ENCODE measurements at places on chromosomes 12 and 14.
A peak's percentile ranks its signal among the peaks of the same experiment; 100 is the strongest.

- DNase-seq, result no peak
These were observed 46.2 kb upstream of the KCNH5 start for GRCh38 chr14:63091394-63091996.

DNA sequence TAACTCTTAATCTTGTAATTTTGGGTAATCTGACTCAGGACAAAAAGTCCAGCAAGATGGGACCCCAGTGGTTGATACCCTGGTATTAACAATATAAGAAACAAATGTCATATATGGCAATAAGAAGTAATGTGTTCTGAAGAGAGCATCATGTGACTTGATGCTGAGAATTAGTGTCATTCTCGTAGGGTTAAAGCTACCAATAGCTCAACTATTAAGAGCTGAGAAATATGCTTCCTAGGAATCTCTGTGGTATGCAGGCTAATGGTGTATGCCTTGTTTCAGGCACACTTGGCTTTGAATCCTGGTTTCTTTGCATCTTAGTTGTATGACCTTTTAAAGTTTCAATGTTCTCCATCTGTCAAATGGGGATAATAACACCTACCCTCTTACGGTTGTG lies 9.1 kb downstream of the MYRFL start:
- no peak for DNase-seq

- DNase-seq, result no peak
These were observed 69.0 kb upstream of the WSCD2 start for GRCh38 chr12:108060067-108060466.

DNA sequence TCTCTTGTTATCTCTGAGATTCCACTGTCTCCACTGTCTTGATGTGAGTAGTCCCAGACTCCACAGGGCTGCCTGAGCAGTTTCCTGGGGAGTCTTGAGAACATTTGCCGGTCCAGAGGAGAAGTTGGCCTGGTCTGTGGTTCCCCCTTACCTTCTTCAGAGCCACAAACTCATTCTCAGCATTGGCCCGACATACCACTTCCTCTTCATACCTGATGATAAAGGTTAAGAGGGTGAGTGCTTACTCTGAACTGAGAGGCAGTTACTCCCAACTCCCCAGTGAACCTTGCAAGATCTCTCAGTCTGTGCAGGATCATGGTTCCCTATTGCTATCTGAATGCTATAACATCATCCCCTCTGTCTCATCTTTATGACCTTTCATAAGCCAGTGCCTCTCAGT lies 2.6 kb downstream of the KRT84 start:
- no peak for DNase-seq

- no peak for DNase-seq
These were observed 45.8 kb downstream of the AP5M1 start for GRCh38 chr14:57314396-57315089.

DNA sequence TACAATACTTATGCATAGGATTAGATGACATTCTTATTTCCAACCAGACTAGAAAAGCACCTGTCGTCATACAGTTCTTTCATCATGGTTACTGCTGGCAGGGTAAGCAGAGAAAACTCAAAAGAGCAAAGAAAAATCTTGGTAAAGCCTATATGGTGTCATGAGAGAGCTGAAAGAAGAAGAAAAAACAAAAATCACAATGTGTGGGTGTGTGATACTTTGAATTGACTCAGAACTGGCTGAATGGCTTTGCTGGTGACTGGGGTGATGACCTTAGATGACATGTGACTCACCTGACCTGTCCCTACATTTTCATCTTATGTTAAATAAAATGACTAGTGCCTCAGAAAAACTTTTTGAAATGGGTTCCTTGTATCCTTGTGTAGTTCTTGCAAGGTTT lies 278.1 kb upstream of the LMO3 start:
- DNase-seq, result no peak

- no peak for DNase-seq
These were observed 12.2 kb upstream of the CNOT2 start for GRCh38 chr12:70230934-70231606.

DNA sequence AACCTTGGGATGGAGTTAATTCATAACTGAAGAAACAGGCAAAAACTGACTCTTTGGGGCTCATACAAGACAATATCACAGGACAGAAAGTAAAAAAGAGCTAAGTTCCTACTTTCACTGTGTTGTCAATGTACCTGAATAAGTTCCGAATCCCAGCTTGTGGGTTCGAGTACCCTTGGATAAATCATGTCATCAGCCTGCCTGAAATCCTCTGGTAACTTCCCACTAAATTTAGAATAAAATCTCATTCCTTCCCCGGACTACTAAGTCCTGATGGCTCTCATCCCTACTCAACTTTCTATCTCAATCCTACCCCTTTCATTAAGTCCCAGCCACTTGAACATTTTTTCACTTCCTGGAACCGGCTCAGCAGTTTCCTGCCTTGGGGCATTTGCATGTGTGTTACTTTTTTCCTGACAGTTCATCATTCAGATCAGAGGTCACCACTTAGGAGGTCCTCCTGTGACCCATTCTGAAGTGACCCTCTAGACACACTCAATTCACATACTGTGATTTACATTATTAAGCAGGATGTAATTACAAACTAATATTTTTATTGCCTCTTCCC lies 12.7 kb downstream of the ERP29 start:
- no peak for DNase-seq

DNA sequence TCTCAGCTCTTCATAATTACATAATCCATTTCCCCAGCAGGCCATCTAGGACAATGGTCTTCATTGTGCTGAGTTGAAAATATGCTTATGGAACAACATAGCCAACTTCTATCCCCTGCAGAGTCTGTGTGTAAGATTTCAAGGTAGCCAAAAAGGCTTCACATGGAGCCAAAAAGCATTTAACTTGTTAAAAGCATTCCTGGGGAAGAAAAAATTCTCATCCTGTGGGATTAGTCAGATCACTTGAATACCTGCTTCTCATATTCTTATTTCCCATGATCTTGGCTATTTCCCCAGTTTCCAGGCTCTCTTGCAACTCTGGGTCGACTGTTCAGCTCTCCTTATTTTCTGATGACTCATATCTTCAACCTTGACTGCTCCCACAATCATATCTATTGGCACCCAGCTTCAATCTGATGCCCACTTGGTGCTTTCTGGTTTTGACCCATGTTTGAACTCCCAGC lies 178.9 kb downstream of the KLHL28 start:
- no peak for DNase-seq

GRCh38 chr14:99679543-99679942 lies 4.6 kb upstream of the CYP46A1 start:
- DNase-seq, result no peak

- DNase-seq, result no peak
These were observed 146.7 kb downstream of the ACSS3 start for GRCh38 chr12:81224626-81225025.

DNA sequence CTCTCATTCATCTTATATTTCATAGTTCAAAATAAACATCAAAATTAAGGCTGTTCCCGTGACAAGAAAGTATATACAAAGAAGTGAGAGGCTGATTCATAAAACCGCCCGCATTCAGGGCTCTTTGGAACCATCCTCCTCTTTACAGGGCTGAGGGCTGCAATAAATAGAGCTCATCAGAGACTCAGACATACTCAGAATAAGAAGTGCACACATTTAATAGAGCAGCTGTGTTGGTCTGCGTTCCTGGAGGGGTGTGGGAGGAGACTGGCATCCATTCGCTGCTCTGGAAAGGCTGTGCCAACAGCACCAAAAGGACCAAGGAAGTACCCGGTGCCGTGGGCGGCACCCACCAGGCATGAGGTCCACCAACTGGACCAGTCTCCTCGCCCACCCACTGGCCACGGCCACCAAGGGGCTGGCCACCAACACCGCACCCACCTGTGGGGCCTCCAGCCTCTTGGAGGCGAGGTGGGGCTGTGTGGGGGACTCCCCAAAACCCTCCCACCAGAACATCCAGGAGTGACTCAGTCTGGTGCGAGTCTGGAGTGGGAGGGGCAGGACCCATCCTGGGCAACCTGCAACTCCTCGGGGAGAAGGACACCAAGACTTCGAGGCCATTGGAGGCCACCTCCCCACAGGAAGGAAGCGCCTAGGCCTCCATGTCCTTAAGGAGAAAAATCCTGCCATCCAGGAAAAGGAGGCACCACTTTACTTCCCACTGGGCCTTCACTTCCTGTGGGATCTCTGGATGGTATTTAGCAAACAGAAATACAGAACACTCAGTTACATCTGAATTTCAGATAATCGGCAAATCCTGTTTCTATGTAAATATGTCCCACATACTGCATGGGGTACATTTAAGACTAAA lies 32.7 kb downstream of the VCPKMT start:
- DNase-seq, result no peak

- DNase-seq, result peak; percentile 52
These were observed 43.4 kb downstream of the PSMA6 start for GRCh38 chr14:35335388-35336092.

- no peak for DNase-seq
These were observed 903.6 kb upstream of the TMEM132C start for GRCh38 chr12:127363392-127363791.

- no peak for DNase-seq
These were observed 31.3 kb downstream of the CORO1C start for GRCh38 chr12:108699955-108700563.

- DNase-seq, result no peak
These were observed 7.0 kb downstream of the ERP27 start for GRCh38 chr12:14931359-14931758.

Measured in SHP77 (cell line).